GM23338 (cell line): ENCODE measurements at places on chromosomes 16 and 17.

GRCh38 chr16:80971819-80972218 is 34.9 kb downstream of the CMC2 start:
- DNase-seq, result no peak

DNA sequence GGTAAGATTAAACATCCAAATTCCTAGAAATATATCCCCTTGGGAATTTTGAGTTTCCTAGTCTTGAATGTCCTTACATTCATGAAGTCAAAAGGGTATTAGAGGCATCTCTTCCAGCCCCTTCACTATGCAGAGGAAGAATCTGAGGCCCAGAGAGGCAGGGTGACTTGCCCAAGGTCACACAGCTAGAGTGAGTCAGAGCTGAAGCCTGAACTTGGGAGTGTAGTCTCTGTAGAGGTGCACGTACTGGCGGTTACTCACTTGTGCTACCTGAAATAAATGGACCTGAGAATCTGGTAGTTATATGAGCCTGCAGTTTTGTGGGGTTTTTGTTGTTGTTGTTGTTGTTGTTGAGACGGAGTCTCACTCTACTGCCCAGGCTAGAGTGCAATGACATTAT is 164.0 kb downstream of the XYLT1 start:
- DNase-seq, result no peak

DNA sequence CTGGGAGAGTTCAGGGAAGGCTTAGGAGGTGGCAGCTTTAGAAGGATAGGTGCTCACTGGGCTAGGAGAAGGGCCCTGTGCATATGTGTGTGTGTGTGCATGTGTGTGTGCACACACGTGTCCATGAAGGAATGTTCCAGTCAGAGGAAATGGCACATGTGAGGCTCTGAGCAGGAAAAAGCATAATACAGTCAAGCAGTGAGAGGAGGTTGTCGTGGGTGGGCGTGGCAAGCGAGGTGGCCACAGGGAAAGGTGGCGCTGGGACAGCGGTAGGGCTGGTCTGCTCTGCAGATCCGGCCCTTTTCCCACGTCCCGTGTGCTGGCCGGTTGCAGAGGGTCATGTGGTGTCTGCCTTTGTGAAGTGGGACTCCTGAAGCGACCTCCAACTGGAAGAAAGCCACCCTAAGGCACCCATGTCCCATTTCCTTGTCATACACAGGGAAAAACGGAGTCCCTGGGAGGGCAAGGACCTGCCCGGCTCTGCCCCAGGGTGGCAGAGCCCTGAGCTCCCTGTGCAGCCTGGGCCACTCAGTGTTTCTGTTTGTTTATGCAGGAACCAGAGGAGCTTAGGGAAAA is 40.1 kb downstream of the NT5M start:
- no peak for DNase-seq

GRCh38 chr17:7572338-7572587 is 7.2 kb upstream of the CD68 start:
- no peak for DNase-seq

DNA sequence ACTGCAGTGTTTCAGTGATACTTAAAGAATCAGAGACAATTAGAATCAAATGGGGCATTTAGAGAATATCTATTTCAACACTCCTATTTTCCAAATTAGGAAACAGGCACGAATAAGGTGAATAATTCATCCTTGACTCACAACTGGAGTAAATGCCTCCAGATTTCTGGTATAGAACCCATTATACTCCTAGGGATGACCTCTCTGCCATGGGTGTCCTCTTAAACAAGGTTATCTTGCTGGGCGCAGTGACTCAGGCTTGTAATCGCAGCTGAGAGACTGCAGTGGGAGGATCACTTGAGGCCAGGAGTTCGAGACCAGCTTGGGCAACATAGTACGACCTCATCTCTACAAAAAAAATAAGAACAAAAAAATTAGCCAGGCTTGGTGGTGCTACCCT is 139.8 kb upstream of the ELAC2 start:
- no peak for DNase-seq

DNA sequence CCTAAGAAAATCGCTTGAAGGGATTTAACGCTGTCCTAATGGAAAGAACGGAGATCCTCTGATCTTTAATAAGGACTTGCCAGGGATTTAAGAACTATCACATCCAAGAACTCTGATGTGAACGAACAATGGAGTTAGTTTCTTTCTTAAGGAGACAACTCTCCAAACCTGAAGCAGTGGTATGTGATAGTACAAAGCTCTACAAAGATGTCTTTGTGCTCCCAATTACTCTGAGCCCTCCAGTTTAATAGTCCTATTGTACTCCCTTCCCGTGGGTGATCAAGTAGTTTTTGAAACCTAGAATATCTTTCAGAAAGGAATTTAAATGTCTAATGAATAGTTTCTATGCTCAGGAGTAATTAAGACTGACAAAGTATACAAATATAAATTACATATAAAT is 123.8 kb downstream of the FTO start:
- peak; percentile 53 for DNase-seq

- peak; percentile 96 for DNase-seq
These were observed 5.2 kb downstream of the ASGR1 start for GRCh38 chr17:7173687-7174602.

DNA sequence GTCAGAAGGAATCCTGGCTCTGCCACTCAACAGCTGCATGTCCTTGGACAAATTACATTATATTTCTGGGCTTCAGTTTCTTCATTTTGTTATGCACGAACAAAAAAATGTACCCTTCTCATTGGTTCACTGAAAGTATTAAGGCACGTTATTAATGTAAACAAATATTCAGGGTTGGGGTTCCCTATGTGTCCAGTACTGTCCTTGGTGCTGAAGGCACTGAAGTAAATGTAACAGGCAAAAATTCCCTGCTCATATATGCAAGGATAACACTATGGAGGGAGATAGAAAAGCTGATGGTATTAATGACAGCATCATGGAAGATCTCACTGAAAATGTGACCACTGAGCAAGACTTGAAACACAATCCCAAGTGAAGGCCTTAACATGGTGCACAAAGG is 386.6 kb downstream of the XYLT1 start:
- DNase-seq, result peak; percentile 15
